ENCODE measurements at places on chromosomes 7 and 10.

DNA sequence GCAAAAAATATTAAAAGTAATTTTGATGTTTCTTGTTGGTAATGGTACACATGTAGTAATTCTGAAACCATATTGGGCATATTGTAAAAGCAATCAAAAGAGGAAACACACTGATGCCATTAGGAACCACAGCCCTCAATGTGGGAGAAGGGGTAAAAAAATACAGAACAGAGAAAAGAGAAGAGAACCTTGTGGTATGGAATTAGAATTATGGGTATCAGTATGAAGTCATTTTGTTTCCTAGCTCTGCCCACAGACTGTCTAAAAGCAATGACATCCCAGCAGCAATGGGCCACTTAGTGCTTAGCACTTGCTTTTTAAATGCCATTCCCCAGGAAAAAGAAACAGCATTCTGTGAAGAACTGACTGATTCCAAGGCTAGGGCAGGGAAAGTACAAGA lies 61.5 kb downstream of the CPVL start:
- DNase-seq, result no peak

GRCh38 chr10:7407368-7408290 lies 3.2 kb downstream of the SFMBT2 start:
- peak; percentile 38 for DNase-seq

GRCh38 chr10:76382381-76382851 lies 951.0 kb downstream of the LRMDA start:
- DNase-seq, result no peak

GRCh38 chr10:113539789-113540188 lies 13.1 kb upstream of the HABP2 start:
- DNase-seq, result no peak

- DNase-seq, result no peak
Measured at GRCh38 chr7:80646083-80646865, 7.8 kb downstream of the CD36 start.

- DNase-seq, result peak; percentile 11
Measured at GRCh38 chr7:132461032-132461592, 115.2 kb downstream of the PLXNA4 start.

DNA sequence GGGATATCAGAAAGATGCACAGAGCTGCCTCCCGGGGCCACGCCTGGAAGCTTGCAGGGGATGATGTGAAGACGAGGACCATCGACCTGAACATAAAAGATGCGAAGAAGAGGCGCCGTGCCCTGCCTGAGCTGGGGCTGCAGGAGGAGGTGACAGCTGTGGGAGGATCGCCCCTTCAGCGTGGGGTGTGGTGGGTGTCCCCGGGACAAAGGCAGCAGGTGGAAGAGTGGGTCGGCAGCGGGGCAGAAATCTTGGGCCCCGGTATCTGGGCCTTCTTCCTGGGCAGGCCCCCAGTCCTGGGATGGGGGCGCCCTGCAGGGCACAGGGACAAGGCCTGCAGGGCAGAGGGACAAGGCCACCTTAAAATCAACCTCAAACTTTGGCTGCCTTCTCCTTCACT lies 134.9 kb downstream of the OR13A1 start:
- no peak for DNase-seq

DNA sequence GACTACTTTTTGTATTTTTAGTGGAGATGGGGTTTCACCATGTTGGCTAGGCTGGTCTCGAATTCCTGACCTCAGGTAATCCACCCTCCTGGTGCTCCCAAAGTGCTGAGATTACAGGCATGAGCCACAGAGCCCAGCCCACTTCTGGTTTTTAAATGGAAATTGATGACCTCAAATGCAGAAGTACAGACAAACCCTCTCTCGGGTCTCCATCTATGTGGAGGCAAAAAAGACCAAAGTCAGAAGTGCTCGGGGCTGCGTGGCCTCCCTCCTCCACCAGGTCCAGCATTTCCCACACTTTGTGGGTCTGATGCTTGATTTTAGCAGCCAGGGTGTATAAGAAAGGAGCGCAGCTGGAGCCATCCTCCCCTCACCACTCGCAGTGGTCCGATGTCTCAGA lies 187.3 kb upstream of the AUTS2 start:
- DNase-seq, result no peak

DNA sequence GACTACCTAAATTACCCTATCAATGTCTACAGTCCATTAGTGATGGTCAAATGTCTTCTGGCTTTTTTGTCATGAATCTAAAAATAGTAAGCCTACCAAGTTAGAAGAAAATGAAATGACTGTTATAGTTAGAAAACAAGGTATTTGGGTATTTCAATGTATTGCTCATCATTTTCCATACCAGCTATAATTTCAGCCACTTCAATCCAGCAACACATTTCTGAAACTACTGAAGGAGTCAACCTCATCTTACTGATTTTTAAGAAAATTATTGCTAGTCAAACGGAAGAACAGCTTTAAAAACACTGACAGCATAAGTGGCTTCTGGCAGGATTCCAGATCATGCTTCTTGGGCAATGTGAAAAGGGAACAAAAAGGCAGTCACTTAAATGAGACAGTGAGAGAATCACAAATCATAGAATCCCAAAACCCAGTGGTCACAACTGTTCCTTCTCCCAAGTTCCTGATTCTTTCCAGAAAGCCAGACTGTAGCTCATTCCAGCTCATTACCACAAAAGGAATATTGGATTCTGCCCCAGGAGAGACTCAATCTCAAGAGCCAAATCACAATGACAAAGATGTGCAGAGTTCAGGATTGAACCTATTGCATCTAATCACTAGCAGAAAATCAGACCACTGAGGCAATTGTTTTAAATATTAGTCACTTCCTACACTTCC lies 61.2 kb upstream of the LRRN3 start:
- DNase-seq, result peak; percentile 68

- DNase-seq, result no peak
Measured at GRCh38 chr10:84427903-84428650, 99.7 kb downstream of the CCSER2 start.

DNA sequence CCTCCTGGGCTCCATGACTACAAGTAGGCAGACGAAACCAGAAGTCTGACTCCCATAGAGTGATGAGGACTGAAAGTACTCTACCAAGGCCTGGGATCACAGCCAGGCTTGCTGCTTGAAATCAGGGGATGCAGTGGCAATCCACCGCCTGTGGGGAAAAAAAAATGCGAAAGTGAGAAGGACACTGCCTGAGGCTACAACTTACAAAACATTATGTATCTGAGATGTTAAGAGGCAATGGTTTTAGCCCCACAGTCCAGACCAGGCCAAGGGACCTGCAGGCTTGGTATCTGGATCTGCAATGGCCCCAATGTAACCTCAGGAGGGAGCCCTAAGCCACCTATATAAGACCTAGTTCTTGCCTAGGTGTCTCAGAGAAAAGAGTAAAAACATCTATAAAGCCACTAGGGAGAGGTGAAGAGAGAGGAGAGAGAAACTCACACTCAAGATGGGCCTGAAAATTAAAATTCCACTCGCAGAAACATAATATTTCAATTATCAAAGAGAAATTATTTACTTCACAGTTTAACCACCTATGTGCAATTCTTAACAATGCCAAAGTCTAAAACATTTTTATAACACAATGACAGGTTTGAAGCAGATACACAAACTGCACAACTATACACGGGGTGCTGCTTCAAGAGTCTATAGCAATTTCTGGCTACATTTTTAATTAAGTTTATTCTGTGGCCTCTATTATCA lies 13.9 kb downstream of the DNAJC1 start:
- DNase-seq, result peak; percentile 36

DNA sequence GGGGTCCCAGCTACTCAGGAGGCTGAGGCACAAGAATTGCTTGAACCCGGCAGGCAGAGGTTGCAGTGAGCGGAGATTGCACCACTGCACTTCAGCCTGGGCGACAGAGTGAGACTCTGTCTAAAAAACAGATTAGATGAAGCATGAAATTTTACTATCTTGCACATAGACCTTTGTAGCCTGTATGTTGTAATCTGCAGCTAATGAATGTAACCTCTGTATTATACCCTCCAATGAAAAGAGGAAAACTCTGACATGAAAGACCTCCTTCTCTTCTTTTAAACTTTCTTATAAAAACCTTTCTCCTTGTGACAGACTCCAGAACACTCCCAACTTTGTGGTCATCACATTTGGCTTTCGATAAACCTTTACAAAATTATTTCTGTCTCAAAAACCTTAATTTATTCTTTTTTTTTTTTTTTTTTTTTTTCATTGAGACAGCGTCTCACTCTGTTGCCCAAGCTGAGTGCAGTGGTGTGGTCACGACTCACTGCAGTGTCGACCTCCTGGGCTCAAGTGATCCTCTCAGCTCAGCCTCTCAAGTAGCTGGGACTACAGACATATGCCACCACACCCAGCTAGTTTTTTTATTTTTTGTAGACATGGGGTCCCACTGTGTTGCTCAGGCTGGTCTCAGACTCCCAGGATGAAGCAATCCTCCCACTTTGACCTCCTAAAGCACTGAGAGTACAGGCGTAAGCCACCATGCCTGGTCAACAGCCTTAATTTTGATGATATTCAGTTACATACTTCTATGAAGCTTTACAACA lies 97.4 kb downstream of the SVOPL start:
- peak; percentile 18 for DNase-seq

DNA sequence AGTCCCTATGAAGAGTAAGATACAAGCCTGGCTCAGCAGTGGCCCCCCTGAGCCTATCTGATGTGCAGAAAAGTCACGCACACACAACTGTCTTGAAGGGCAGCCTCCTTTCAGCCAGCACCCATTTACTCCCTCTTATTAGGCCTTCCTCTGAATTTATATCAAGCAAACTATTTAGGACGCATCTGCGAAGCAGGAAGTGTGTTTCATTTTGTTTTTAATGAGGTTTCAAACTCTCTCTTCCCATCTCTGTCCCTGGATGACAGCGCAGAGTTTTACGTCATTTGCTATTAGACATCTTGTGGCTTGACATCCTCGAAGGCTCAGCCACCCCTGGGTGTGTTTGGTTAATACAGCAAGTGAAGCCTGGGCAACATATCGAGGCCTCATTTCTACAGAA lies 79.5 kb downstream of the CUX1 start:
- no peak for DNase-seq

DNA sequence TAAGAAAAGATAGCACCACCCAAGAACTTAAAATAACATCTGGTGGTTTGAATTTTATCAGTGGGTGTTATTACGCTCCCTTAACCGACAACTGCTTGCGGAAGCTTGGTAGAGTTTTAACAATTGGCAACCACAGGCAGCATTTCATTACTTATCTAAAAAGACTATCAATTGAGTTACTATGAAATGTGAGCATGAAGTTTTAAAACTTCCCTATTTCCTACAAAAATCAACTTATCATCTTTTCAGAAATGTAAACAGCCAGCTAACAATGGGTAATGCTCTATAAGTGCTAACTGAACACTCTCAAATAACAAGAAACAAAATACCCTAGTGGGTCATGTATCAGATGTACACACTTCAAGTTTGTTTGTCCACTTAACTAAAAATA lies 68.8 kb downstream of the OSBPL3 start:
- no peak for DNase-seq

- DNase-seq, result no peak
Measured at GRCh38 chr10:108877095-108877561, 1046.2 kb downstream of the XPNPEP1 start.

DNA sequence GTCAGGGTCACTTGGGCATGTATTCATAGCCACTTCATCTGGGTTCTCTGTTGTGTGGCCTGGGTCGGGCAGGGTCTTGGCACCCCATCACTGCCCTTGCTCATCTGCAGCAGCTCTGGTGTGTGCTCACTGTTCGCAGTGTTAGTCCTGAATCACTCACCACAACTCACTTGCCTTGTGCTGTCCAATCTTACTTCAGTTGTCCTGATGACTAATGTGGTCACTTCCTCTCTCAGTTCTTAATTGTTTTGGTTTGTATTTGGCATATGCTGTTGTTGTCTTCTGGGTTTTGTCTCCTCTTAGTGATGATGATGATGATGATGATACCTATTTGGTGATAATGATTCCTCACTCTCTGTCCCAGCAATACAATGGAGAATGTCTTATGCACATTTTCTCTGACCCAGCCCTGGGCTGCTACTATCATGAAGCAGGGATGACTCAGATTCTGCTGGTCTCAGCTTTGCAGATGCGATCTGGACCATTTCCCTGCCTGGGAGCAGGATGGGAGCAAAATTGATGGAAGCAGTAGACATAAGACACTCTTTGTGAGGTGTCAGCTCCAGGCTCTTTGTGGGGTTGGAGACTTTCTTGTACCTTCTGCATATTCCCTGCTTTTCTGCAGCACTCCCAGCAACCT lies 17.0 kb downstream of the ADRA2A start:
- DNase-seq, result no peak

GRCh38 chr7:100066953-100067352 lies 14.6 kb downstream of the ZNF3 start:
- no peak for DNase-seq

DNA sequence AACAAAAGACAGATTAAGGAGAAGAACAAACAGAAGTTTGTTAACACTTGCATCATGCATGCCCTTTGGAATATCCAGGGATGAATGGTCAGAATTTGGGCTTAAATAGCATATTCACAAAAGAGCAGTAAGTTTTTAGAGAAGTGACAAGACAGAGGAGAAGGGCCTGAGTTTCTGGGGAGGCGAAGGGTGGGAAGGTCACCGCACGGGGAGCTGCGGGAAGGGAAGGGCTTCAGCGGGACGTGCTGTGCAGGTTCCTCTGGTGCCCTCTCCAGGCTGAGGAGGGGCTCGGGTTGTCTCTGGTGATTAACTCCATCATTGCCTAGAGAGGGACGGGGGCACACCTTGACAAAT lies 10.4 kb upstream of the ZNF22 start:
- no peak for DNase-seq

All from activated T-cell treated with anti-CD3 and anti-CD28 coated beads, Interleukin-2, amount 50 U/mL, for 72 hours (primary cell).